ENCODE measurements at places on chromosomes 13 and 19.

- no peak for DNase-seq
Measured at GRCh38 chr13:87570669-87571068, 100.5 kb upstream of the SLITRK5 start.

DNA sequence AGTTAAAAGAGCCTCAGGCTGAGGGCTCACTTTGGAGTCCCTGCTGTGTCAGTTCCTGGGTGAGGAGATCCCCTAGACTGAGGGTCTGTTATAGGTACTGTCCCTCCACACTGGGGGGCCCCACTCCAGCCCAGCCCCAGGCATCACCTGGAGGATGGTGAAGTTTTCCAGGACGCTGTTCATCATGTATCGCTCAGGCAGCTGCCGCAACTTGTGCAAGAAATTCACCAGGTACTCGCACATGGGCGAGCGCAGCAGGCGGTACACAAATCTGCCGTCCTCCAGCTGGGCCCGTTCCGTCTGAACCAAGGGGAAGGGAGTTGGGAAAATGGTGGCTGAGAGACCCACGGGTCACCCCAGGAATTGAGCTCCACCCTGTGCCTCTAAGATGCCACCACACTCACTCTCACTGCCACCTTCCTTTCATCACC lies 7.1 kb downstream of the CD37 start:
- DNase-seq, result no peak

DNA sequence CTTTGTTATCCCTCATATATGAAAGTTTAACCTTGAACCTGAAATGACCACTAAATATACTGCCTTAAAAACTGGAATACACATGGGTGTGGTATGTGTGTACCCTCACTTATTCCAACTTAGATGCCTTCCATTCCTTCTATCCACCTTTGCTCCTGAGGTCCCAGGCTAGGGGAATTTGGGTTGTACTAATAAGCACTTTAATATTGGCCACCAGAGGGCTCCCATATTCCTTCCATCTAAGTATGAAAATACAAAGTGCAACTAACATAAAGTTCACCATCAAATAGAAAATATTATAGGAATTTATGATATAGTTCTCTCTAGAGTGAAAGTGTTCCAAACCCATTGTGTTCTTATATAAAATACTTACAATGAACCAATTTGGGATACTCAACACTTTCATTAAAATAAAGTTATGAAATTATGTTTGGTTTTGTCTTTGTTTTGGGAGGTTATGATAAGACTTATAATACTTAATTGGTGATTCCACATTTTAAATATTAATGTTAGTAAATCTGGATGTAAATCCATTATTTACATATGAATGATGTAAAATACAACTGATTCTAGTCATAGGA lies 62.3 kb downstream of the ITGBL1 start:
- peak; percentile 73 for DNase-seq

- no peak for DNase-seq
Measured at GRCh38 chr13:36712290-36712689, 38.5 kb downstream of the SERTM1 start.

GRCh38 chr13:103157434-103158145 lies 91.4 kb upstream of the SLC10A2 start:
- DNase-seq, result no peak

DNA sequence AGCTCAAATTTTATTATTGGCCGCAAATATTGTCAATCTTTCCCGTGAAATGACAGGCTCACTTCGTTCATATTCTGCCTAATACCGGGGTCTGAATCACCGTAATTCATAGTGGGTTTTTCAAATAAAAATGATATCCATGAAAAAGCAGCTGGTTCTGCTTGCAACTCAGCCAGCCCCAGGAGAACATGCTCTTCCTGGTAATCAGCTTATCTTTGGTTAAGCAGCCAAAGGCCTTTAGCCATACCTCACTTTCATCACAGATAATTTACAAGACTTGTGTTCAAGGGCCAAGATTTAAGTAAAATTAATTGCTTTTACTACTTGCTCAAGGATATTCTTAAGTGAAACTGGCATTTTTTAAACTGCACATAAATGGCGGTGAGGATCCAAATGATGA lies 22.5 kb downstream of the RNASEH2B start:
- no peak for DNase-seq

Data from DMS79 treated with DMSO at 0.1 percent for 48 hours (cell line).